ENCODE measurements at places on chromosomes 13 and 19. TPM values are rescaled to one million over a fixed set of nuclear protein-coding genes. Genes with fewer than 3 reads are reported as not detected.

CBY2 gene
- not detected for polyA plus RNA-seq

DNA sequence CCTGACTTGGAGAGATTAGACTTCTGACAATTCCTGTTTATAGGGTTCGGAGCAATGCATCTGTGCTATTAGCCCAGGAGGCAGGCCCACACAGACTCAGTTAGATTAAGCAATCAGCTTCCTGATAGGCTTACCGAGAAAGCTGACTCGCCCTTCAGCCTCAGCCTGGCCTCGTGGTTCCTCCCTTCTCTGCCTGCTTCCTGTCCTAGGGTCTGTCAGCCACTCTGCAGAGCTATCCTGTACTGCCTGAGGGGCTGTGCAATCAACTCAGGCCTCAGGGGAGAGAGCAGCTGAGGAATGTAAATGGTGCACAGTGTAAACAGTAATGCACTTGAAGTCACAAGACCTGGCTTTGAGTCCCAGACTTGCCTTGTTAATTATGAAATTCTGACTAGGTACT lies 30.7 kb downstream of the HTR2A start:
- DNase-seq = peak; percentile 88
- peaks cover 9% of the 10 kb centered on the region for H3K4me1 ChIP-seq
- H3K27me3 ChIP-seq = no peaks in the 10 kb centered on the region
- no peak overlapping the region for H3K4me3 ChIP-seq

DNA sequence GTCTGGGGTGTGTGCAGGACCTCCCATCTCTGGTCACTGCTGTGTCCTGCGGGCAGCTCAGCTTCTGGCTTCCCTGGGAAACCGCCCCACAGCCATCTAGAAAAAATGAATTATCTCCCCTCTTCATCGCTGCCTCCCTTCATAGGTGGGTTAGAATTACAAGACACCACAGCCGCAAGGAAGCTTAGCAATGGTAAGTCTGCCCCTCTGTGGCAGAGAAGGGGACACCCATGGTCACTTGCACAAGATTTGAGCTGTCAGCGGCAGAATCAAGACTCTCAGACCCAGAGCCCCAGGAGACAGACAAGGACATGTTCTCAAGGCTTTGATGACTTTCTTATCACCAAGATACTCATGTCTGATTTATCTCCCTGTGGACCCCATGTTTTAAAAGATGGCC lies 110.8 kb upstream of the PABPC3 start:
- no peak overlapping the region for H3K4me3 ChIP-seq
- no peaks in the 10 kb centered on the region for H3K36me3 ChIP-seq
- no peak overlapping the region for H3K27ac ChIP-seq

- H3K4me1 ChIP-seq = peaks cover 5% of the 10 kb centered on the region
- peak overlapping the region; percentile 45 for H3K27ac ChIP-seq
- H3K27me3 ChIP-seq = no peaks in the 10 kb centered on the region
Measured at GRCh38 chr13:27194895-27195764, 23.5 kb upstream of the USP12 start.

DNA sequence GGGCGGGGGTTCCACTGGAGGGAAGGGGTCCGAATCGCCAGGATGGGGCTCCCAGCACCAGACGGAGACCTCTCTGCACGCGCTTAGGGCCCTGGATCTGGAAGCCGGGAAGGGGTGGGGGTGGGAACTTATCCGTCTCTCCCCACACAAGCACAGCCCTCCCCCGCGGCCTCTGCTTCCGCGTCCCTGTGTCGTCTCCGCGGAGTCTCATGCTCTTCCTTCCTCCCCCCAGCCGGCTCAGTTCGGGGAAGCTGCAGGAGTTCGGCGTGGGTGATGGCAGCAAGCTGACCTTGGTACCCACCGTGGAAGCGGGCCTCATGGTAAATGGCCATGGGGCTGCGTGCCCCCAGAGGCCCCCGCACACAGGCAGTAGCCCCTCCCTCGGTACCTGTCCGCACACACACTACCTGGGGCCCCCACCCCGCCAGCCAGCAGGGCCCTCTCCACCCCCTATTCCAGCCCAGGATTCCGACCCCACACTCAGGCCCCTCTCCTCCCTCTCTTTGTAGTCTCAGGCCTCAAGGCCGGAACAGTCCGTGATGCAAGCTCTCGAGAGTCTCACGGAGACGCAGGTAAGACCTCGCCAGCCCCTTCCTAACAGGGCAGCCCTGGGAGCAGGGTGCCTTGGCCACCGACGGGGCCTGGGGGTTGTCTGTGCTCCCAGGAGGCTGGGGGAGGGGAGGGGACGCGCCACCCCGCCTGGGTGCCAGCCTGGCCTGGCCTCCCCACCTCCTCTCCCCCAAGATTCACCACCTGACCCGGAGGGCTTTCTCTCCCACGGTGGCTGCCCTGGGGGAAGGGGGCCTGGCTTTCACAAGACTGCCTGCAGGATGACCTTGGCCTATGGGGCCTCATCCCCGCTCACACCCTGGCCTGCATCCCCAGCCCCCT lies 3.2 kb downstream of the MIDN start:
- peak overlapping the region; percentile 78 for H3K4me3 ChIP-seq
- H3K27ac ChIP-seq = peak overlapping the region; percentile 99
- peaks cover 55% of the 10 kb centered on the region for H3K36me3 ChIP-seq

- no peaks in the 10 kb centered on the region for H3K27me3 ChIP-seq
- H3K27ac ChIP-seq = no peak overlapping the region
- H3K36me3 ChIP-seq = peaks cover 26% of the 10 kb centered on the region
- no peak for DNase-seq
- no peak overlapping the region for H3K4me3 ChIP-seq
- H3K4me1 ChIP-seq = no peaks in the 10 kb centered on the region
Measured at GRCh38 chr13:49536144-49536873, 40.6 kb downstream of the PHF11 start.

NOTCH3 gene
- polyA plus RNA-seq = 123 TPM

GRCh38 chr13:111598747-111599146 lies 278.3 kb downstream of the TEX29 start:
- no peaks in the 10 kb centered on the region for H3K4me1 ChIP-seq
- no peaks in the 10 kb centered on the region for H3K36me3 ChIP-seq
- no peak overlapping the region for H3K27ac ChIP-seq
- H3K4me3 ChIP-seq = no peak overlapping the region

DNA sequence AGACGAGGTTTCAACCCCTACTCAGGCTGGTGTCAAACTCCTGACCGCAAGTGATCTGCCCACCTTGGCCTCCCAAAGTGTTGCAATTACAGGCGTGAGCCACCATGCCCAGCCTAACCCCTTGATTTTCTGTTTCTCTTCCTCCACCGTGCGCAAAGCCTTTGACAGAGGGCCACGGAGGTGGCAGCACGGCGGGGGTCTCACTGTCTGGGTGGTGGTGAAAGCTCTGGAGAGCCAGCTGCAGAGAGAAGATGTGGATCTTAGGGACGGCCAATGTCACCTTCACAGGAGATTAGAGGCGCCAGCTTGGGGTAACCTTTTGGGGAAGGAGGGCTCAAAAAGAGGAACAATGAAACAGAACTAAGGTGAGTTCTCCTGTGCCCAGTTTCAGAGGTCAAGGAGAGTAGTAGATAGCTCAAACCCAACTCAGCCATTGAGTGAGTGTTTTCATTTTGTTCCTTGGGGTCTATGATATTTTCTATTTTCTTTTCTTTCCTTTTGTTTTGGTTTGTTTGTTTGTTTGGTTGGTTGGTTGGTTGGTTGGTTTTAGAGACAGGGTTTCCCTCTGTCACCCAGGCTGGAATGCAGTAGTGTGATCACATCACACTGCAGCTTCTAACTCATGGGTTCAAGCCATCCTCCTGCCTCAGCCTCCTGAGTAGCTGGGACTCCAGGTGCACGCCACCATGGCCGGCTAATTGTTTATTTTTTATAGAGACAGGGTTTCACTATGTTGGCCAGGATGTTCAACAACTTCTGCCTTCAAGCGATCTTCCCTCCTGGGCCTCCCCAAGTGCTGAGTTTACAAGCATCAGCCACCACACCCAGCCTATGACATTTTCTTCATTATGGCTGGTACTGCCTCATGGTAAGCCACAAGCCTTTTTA lies 37.7 kb downstream of the GPR42 start:
- H3K4me3 ChIP-seq = no peak overlapping the region
- no peak for DNase-seq
- H3K4me1 ChIP-seq = no peaks in the 10 kb centered on the region
- no peaks in the 10 kb centered on the region for H3K36me3 ChIP-seq
- no peak overlapping the region for H3K27ac ChIP-seq

- no peak overlapping the region for H3K4me3 ChIP-seq
- DNase-seq = no peak
- no peaks in the 10 kb centered on the region for H3K36me3 ChIP-seq
- no peak overlapping the region for H3K27ac ChIP-seq
- H3K27me3 ChIP-seq = no peaks in the 10 kb centered on the region
Measured at GRCh38 chr13:52707375-52707774, 32.2 kb downstream of the CNMD start.

GRCh38 chr13:31890946-31891345 lies 140.6 kb upstream of the FRY start:
- no peaks in the 10 kb centered on the region for H3K4me1 ChIP-seq
- H3K36me3 ChIP-seq = no peaks in the 10 kb centered on the region
- no peak overlapping the region for H3K4me3 ChIP-seq
- DNase-seq = no peak

DNA sequence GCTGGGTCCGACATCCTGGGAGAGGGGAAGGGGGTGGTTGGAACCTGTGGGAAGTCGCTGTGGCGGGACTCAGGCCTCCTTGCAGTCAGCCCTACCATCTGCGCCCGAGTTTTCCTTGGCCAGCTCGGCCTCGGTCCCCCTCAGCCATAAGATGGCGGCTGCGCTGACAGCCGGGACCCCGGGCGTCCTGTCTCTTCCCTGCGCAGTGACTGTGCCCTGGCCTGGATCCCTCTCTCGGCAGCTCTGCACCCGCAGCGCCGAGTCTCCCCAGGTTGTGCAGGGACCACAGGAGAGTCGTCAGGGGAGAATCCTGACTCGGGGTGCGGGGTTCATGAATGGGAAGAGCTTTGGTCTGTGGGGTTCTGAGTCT lies 345 bp downstream of the ZNF257 start:
- peak overlapping the region; percentile 47 for H3K4me3 ChIP-seq
- H3K4me1 ChIP-seq = no peaks in the 10 kb centered on the region
- H3K27me3 ChIP-seq = no peaks in the 10 kb centered on the region

DNA sequence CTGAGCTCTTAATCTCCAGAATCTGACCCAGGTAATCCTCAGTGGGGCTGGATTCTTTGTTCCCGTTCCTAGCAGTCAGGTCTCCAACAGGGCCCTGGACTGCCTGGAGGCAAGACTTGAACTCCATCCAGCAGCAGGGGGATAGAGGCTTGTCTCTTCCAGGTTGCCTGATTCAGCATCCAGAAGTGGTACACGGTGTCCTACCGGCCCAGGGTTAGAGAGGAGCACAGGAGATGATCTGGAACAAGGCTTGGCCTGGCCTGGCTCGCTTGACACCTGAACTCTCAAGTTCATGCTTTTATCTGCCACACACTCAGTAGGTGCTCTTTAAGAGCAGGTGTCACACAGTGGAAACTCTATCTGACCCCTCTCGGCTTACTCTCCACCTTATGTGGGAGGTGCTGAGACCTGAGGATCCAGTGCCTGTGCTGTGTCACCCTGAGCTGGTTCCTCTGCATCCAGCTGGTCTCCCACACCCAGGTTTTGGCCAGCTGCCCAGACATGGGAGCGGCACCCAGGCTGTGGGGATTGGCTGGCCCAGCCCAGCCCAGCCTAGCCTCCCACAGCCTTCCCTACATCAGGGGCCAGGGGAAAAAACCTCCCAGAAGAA lies at the start of gene CYP4F3:
Gene CYP4F3 (plus strand): TSS at position 604 of the 610 bp plus-strand sequence. CDS start 519 bp downstream, outside the sequence.
- H3K27me3 ChIP-seq = no peaks in the 10 kb centered on the region
- H3K27ac ChIP-seq = peak within 1 kb of the TSS; percentile 78
- DNase-seq = peak; percentile 76
- H3K36me3 ChIP-seq = no peaks in the 10 kb centered on the region
- H3K4me3 ChIP-seq = no peak within 1 kb of the TSS
- peaks cover 25% of the 10 kb centered on the region for H3K4me1 ChIP-seq

- no peak overlapping the region for H3K4me3 ChIP-seq
- peaks cover 23% of the 10 kb centered on the region for H3K27me3 ChIP-seq
- peaks cover 37% of the 10 kb centered on the region for H3K36me3 ChIP-seq
- DNase-seq = no peak
Measured at GRCh38 chr19:7640803-7641202, 3.9 kb downstream of the STXBP2 start.
